ENCODE measurements at places on chromosomes 16 and 17.

- DNase-seq: no peak
Measured at GRCh38 chr17:64252831-64253230, 10.2 kb downstream of the TEX2 start.

- DNase-seq: no peak
Measured at GRCh38 chr17:38815576-38816193, 9.4 kb downstream of the CWC25 start.

GRCh38 chr17:3475812-3476610, at the start of gene ASPA:
TSS of gene ASPA (plus strand) at chr17:3475997. CDS start at chr17:3476160, 163 bp downstream.
- DNase-seq: peak; percentile 85

GRCh38 chr17:33689725-33690124, 396.6 kb upstream of the ASIC2 start:
- DNase-seq: no peak

DNA sequence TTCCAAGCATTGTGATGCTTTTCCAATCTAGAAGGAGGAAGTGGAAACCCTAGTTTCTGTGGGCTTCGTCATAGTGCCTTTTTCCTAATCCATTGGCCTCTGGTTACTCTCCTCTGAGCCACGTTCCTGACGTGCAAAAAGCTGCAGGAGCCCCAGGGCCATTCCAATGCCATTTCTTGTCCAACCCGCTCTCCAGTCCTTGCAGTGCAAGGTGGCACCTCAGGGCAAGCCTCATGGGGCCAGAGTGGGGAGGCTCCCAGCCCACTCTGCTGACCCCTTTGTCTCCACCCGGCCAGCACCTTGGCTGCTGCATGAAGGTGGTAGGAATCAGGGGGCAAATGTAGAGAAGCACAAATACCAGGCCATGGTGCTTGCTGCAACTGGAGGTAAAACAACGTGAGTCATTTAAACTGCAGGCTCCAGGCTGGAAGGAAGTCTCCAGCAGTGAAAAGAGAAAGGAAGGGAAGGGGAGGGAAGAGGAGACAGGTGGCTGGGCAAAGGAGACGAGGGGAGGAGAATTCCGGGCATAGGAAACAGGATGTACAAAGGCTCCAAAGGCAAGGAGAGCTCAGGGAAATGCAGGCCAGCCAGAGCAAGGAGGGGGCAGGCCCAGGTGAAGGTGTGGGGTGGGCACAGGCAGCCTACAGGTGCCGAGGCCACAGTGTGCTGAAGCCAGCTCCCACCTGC, 168.2 kb upstream of the TNRC6C start:
- DNase-seq: no peak

DNA sequence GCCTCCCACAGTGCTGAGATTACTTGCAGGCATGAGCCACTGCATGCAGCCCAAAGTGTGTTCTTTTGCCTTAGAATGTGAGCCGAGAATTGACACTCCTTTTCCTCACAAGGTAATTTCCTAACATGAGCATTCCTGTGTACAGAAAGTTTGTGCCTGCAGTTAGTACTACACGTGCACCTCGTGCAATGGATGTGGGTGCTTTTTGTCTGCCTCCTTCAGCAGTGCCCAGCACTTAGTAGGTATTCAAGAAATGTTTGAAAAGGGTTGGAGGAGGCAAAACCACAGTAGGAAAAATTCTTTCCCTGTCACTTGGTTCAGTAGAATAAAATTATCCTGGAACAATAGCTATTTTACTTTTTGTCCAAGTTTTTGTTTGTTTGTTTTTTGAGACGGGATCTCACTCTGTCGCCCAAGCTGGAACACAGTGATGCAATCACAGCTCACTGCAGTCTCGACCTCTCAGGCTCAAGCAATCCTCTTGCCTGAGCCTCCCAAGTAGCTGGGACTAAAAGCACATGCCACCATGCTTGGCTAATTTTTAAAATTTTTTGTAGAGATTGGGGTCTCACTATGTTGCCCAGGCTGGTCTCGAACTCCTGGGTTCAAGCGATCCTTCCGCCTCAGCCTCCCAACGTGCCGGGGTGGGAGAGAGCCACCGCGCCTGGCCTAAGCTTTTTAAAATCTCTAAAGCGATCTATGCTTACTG, 2.4 kb downstream of the NDE1 start:
- DNase-seq: no peak

DNA sequence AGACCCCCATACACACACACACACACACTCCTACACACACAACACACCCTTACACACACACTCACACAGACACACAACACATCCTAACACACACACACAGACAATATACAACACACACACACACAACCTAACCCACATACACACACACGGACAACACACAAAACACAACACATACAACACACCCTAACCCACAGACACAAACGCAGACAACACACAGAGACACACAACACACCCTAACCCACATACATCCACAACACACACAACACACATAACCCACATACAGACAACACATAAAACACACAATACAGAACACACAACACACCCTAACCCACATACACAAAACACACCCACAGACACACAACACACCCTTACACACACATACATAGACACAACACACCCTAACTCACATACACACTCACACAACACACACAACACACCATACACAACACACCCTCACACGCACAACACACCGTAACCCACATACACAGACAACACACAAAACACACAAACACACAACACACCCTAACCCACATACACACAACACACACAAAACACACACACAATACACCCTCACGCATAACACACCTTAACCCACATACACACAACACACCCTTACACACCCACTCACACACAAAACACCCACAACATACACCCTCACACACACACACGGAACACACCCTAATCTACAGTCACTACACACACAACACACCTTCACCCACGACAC, 4.4 kb downstream of the ASGR1 start:
- DNase-seq: no peak

- no peak for DNase-seq
Measured at GRCh38 chr16:48082516-48082915, 73.3 kb downstream of the ABCC12 start.

DNA sequence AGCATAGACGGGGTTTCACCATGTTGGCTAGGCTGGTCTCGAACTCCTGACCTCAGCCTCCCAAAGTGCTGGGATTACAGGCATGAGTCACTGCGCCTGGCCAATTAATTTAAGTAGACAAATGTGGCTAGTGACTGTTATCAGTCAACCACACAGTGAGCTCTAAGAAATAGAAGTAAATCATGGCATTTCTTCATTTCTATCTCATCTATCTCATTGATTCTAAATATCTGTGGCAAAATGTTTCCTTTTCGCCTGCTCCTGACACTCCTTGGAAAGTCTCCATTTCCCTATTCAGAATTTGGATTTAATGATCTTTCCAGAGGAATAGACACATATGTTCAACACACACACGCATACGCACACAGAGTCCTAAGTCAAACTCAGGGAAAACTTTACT, 81.3 kb downstream of the HIC1 start:
- DNase-seq: no peak

GRCh38 chr16:61770301-61770700, 265.9 kb downstream of the CDH8 start:
- DNase-seq: no peak

GRCh38 chr17:73698966-73699365, 54.7 kb upstream of the SDK2 start:
- no peak for DNase-seq

DNA sequence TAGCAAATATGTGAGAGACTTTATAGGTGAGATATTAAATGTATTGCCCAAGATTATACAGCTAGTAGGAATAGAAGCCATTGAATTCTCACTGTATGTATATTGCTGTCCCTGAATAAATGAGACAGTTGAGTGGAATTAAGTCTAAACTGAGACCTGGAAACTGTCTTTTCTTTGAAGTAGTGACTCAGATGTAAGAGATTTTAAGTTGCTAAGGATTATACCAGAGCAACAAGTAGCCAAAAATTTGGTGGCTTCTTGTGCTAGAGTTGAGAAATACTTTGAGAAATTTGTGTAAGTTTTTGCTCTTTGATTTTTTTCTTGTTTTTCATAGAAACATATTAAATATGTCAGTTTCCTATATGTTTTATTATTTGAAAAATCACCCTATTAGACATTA, 58.7 kb downstream of the TANC2 start:
- DNase-seq: no peak

DNA sequence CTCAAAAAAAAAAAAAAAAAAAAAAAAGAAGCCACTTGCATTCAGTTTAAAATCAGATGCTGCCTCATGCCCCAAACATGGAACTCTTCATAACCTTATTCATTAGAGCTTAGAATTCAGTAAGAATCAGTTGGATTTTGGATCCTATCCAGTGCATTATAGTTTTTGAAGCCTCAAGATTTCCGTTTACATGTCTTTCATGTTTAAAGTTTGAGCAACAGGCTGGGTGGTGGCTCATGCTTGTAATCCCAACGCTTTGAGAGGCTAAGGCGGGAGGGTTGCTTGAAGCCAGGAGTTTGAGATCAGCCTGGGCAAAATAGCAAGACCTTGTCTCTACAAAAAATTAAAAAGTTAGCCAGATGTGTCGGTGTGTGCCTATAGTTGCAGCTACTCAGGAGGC, 55.0 kb downstream of the SNTB2 start:
- DNase-seq: no peak

DNA sequence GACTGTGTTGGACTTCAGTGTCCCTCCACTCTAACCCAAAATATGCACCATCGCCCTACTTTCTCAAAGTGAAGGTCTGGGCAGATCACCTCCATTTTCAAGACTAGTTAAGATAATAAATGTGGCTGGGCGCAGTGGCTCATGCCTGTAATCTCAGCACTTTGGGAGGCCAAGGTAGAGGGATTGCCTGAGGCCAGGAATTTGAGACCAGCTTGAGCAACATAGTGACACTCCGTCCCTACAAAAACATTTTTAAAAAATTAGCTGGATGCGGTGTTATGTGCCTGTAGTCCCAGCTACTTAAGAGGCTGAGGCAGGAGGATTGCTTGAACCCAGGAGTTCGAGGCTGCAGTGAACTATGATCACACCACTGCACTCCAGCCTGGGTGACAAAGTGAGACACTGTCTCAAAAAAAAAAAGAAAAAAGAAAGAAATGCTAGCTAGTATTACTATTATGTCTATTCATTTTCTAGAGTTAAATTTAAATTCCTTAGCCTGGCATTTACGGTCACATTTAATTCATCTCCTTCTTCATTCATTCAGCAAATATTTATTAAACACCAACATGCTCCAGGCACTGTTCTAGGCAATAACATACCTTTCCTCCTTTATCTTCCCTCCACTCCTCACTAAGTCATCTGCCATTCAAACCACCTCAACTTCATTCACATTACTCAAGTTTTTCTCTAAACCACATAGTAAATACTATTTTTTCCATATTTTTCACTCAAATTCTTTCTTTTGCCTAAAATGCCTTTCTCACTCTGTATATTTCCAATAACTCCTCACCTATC, 96.1 kb upstream of the XYLT1 start:
- DNase-seq: no peak

- DNase-seq: no peak
Measured at GRCh38 chr16:78745108-78746019, 645.9 kb downstream of the WWOX start.

- no peak for DNase-seq
Measured at GRCh38 chr16:75575958-75576357, 9.8 kb downstream of the GABARAPL2 start.

- no peak for DNase-seq
Measured at GRCh38 chr16:70612931-70613330, 33.4 kb upstream of the IL34 start.

DNA sequence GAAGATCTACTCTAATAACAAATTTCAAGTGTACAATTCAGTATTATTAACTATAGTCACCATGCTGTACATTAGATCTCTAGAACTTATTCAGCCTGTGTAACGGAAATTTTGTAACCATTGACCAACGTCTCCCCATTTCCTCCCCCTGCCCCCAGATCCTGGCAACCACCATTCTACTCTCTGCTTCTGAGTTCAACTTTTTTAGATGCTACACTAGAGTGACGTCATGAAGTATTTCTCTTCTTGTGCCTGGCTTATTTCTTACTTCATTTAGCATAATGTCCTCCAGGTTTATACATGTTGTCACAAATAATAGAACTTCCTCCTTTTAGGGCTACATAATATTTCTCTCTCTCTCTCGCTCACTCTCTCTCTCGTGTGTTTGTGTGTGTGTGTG, 157.5 kb downstream of the ANKFN1 start:
- no peak for DNase-seq

All from pons (tissue), 1 donor.